ENCODE measurements at places on chromosomes 2 and 18.

DNA sequence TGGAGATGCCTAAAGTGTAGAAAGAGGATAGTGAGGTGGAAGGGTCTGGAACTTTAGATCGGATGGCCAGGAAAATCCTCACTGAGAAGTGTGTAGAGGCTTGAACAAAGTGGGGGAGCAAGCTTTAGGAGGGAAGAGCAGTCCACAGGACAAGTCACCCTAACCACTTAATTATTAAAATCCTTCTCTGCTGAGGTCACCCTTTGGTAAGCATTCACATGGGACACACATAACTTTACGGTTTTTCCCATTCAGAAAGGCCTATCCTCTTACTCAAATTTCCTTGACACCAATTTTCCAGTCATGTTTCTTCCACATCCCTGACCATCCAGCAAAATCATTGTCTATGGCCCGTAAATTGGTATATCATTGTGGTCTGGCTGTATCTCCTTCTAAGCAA, 31.0 kb upstream of the ZEB2 start:
- no peak for DNase-seq

DNA sequence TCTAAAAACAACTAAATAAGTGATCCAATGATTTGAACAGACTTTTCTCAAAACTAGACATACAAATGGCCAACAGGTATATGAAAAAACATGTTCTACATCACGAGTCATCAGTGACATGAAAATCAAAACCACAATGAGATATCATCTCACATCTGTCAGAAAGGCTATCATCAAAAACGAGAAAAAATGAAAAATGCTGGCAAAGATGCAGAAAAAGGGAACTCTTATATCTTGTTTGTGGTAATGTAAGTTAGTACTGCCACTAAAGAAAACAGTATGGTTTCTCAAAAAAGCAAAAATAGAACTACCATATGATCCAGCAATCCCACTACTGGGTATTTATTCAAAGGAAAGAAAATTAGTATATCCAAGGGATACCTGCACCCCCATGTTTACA, 255.3 kb upstream of the FBXO11 start:
- no peak for DNase-seq

- DNase-seq: no peak
Observed at GRCh38 chr2:55620123-55620779, 2.8 kb upstream of the PPP4R3B start.

DNA sequence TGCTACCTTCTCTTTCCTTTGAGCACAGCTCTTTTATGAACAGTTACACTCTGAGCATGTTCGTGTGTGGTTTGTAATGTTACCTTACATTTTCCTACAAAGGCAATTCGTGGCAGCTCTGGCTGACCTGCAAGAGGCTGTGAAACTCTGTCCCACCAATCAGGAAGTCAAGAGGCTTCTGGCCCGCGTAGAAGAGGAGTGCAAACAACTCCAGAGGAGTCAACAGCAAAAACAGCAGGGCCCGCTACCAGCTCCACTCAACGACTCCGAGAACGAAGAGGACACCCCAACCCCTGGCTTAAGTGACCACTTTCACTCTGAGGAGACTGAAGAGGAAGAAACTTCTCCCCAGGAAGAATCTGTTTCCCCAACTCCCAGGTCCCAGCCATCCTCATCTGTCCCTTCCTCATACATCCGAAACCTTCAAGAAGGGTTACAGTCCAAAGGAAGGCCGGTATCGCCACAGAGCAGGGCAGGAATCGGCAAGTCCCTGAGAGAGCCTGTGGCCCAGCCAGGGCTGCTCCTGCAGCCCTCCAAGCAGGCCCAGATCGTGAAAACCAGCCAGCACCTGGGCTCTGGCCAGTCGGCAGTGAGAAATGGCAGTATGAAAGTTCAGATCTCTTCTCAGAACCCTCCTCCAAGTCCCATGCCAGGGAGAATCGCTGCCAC, 56.9 kb downstream of the WDSUB1 start:
- DNase-seq: no peak

- DNase-seq: no peak
Observed at GRCh38 chr2:120999377-121000097, 263.9 kb downstream of the GLI2 start.

DNA sequence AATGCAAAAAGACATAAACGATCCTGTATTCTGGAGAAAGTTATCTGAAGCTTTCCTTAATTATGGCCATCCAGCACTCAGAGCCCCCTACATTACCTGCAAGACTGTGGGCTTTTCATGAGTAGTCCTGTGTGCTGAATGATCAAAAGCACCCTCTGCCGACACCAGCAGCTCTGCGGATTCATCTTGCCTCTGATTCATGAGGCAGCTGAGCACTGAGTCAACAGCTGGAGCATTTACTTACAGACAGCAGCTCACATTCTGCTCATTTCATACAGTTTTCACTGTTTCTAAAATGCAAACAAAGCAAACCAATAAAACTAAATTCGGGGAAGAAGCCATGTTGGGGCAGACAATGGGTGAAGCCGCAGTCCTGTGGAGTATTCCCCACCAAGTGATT, 886.5 kb downstream of the CNTNAP5 start:
- no peak for DNase-seq

DNA sequence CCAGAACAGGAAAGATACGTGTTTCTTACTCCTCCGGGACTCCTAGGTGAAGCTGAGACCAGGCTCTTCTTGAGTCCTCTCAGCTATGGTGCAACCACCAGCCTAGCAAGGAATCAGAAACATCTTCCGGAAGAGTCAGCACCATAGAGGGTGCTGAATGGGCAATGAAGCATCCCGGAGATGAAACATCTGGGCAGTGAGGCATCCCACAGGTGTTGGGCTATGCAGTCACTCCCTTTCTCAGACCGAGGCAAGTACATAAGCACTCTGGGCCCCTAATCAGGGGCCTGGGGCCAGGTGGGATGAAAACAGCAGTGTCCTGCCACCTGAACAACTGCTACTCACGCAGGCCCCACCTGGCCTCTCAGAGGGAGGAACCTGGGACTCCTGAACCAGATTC, 1.4 kb upstream of the CAPN10 start:
- no peak for DNase-seq

DNA sequence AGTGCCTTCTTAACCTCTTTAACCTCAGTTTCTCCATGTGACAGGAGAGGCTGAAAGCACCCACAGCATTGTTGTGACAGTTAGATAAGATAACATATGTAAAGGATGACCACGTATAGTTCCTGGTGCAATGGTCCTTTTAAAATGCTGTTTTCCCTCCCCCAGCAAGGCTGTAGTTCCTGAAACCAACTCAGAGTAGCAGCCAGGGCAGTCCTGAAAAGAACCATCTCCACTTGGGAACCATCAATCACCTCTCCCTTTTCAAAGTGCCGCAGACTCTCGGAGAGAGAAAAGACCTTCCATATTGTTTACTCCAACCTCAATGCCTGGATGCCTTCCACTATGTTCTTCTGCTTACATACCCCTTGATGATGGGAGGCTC, 158.8 kb downstream of the DDX1 start:
- no peak for DNase-seq

DNA sequence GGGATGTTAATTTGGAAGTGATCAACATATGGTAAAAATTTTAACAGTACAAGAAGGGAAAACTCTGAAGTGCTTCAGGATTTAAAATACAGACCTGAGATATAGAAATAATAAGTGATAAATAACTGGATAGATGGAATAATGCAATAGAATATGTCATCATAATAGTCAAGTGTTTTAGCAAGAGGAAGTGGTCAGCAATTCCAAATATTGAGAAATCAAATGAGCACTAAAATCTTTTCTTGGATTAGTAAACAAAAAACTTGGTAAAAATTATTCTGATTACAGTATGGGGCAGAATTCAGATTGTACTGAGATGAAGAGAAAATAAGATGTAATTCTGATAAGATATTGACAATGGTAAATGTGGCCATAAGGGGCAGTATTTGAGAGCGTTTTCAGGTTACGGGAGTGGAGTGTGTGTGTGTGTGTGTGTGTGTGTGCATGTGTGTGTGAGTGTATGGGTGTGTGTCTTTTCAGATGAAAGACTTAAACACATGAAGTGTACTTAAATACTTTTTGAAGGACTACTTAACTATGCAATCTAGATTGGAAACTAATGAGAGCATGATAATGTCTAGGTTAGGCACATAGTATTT, 217.9 kb upstream of the ITGA4 start:
- no peak for DNase-seq

DNA sequence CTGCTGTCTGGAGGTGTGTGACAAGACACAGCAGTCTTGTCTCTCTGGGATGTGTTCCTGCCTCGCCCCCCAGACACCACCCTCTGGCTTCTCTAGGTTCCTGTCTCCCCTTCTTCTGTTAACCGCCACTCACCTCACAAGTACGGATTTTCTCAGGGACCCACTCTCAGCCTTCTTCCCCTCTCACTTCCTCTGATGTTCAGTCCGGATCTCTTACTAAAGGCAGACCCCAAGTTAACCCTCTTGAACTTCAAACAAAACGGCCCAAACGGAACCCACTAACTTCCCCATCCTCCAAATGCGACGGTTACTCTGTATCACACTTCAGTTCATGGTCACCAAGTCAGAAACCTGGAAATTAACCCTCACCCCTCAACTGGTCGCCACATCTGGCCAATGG, 32.0 kb downstream of the B4GALT6 start:
- no peak for DNase-seq

DNA sequence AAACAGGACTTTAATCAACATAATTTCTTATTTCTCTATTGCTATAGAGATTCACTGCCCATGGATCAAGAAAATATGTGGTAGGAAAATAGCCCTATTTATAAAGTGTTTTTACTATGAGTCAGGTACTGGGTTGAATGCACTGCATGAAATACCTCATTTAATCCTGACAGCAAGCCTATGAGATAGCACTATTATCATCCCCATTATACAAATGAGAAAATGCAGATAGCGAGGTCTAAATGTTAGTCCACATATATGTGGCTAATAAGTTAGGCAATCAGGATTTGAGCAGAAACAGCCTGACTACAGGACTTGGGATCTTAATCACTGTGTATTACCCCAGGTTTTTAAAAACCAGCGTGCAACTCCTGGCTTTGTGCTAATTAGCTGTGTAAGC, 8.5 kb upstream of the LYPD1 start:
- DNase-seq: no peak

DNA sequence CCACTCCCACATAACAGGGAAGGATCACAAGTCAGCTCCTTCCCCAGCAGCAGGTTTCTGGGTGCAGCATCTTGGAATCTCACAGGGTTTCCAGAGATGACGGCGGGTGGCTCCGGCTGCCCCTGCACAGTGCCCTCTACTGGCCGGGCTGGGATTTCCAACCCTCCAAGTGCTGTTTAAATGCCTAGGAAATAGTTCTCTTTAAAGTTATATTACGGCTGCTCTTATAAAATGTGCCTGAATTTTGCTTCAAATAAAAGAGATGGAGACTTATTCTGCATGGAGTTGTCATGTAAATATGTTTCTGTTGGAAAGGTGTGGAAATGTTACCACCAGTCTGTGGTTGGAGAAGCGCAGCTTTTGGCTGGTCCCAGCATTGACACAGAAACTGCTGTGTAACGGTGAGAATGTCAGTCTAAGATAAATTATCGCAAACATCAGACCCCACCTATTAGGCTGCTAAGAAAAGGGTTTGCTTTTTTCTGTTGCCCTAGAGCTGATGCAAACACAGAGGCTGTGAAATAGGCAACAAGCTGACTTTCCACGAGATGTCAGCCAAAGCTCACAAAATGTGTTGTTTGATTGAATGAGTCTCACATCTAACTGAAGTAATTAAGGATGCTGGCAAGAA, 3.3 kb upstream of the HJURP start:
- DNase-seq: no peak

- DNase-seq: no peak
Observed at GRCh38 chr2:10242451-10242850, 60.3 kb upstream of the HPCAL1 start.

Data from iPS DF 6.9 (cell line).